Stimulated activated CD4-positive, alpha-beta T cell treated with anti-CD3 and anti-CD28 coated beads, Interleukin-4, amount 100 ng/mL, for 1 hour (primary cell): ENCODE measurements at places on chromosomes 6 and 20.
A peak's percentile ranks its signal among the peaks of the same experiment; 100 is the strongest.

DNA sequence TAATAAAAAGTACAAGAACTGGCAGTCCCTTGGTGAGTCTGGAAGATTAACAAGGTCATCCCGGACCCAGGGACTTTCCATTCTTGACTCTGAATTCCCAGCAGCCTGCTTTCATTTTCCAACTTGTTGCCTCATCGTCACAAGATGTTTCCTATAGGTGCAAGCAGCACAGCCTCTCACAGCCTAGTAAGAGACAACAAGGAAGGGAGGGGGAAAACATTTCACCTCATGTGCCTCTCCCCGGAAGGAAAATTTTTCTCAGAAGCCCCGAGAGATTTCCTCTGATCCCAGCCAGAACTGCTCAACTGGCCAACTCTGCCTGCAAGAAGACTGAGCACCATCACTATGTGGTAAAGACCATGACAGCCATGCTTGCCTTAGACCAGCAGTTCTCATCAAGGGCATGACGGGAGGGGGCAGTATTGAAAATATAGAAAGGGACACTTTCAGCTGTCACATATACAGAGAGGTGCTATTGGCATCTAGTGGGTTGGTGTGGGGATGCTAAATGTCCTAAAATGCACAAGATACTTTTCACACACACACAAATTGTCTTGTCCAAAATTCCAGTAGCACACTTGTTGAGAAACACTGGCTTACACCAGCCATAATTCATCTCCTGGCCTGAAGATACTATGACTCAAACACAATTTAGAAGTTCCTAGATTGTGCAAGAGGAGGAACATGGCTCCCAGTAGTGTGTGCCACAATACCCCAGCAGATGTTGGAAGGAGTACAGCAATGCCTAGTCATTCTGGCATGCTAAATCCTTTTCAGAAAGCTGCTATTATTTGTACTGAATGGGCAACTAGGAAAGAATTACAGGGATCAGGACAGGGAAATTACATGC is 10.8 kb upstream of the WTAP start:
- no peak for DNase-seq

DNA sequence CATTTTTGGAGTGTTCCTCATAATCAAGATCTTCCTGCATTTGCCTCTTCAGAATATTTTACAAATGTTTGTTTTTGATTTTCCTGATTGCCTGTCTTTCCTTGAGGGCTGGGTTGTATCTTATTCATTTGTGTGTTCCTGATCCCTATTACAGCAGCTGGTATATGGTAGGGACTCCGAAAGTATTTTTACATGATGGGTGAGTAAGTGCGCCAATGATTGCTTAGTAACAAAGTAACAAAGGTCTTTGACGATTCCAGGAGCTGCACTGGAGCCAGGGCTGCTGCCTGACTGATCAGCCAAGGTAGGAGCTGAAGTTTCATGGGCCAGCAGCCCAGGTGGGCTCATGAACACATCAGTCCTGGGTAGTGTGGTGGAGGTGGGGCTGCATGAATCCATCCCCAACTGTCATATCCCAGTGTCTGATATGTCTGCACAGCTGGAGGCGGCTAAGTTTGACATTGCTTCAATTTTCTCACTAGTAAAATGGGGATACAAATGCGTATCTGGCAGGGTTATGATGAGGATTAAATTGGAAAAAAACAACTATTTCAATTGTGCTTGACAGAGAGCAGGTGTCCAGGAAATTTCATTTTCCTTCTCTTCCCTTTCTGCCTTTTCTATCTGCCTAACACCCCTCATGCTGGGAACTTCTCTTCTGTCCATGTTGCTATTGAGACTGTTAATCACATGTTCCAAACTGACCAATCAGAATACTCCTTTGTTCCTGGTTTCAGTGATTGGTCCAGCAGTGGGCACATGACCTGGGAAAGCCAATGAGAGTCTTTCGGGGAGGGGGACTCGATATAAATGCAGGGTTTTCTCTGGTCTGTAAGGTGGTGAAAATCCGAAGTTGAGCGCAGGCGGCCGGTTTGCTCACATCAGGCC is 90.7 kb downstream of the CDH26 start:
- DNase-seq: no peak

- DNase-seq: no peak
These were observed 11.5 kb upstream of the FOXO3 start for GRCh38 chr6:108549241-108549640.

DNA sequence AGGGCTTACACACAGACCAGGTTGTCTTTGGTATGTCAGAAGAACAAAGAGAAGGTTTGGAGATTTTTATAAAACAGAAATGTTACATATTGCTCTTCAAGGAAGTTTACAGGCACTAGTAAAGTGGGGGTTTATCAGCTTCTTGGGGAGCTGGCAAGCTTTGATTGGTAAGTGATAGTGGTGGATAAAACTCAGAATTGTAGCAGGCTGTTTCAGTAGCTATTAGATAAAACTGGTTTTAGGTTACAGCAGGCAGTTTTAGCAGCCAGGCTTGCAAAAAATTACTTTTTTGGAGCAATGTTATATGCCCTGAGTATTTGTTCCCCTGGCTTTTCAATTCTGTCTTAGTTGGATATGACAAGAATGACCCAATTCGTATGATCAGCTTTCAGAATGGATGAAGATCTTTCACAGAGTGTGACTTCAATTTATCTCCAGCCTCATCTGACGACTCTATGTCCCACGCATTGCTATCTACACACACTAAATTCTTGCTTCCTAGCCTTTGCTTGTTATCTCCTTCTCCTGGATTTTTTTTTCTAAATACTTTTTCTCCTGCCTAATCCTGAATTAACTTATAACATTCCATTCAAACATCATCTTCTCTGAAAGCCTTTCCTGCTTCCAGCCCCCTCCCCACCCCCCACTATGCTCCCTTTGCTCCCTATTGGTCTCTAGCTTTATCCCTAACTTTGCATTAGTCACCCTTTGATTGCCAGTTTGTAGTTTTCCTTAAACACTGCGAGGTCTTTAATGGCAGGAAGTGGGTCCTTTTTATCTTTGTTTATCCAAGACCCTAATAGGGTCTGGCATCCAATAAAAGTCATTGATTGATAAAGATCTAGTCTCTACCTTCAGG is 1.0 kb upstream of the TOMM34 start:
- no peak for DNase-seq

DNA sequence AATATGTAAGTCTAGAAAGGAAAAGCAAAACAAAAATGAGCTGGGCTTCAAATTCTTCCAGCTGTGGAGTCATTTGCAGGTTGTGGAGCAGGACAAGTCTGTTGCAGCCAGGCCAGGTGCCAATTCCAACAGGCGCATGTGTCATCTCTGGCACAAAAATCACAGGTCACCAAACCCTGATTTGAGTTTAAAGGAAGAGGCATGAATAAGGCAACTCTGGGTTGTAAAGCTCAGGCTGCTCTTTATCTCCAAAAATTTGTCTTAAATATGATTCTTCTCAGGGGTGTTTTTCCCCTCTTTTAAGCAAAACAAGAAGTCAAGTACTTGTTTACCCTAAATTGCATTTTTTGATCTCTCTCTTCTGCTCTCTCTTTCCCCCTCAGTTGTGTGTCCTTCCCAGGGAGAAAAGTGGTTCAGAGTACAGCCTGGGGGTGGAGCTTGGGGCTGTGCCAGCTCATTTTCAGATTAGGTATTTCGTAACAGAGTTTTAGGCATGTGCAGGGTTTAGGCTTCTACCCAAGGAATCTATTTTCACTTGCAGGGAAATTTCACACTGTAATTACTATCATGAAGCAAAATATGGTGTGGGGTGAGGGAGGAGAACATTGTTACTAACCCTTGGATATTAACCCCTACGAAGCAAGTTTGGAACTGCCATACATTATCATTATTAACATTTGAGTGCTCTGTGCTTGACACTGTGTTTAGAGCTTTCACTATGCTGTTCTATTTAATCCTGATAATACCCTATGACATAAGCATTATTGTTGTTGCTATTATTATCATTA is 8.3 kb upstream of the NCOA3 start:
- peak; percentile 72 for DNase-seq

- no peak for DNase-seq
These were observed 69.3 kb upstream of the EYS start for GRCh38 chr6:65776332-65776731.

GRCh38 chr6:125188037-125188436 is 34.5 kb downstream of the TPD52L1 start:
- DNase-seq: no peak

- DNase-seq: no peak
These were observed 18.1 kb downstream of the PPP1R3G start for GRCh38 chr6:5103250-5103649.

DNA sequence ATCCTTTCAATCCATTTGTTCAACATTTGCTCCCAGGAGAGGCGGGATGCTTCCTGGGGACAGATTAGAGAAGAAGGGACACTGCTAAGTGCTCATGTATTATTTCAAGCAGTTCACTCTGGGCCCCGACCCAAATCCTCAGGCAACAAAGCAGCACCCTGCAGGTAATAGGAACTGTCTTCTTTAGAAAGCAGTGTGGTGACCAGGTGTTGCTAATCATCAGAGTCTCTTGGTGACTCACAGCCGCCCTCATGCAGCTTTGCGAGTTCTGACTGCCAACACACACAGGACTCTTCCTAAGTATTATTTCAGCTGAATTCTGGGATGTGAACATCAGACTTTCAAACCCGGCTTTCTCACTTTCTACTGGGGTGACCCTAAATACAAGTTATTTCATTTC is 356.4 kb downstream of the PRKN start:
- DNase-seq: no peak

DNA sequence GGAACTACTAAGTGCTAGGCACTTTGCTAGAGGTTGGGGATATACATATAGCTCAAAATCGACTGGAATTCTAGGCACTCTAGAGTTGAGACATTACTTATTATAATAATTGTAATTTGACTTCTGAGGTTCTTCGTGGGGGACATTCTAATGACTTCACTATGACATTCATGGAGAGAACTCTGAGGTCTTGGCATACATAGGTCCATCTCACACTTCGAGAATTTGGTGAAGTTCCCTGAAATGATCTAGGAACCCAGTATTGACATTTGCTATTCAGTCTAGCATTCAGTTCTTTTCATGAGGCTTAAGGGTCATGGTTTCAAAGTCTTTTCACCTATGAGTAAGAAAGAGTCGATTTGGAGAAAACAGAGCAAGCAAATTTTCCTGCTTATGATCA is 446.6 kb upstream of the JAG1 start:
- no peak for DNase-seq

GRCh38 chr6:92369309-92369708 is 1050.0 kb downstream of the EPHA7 start:
- no peak for DNase-seq

DNA sequence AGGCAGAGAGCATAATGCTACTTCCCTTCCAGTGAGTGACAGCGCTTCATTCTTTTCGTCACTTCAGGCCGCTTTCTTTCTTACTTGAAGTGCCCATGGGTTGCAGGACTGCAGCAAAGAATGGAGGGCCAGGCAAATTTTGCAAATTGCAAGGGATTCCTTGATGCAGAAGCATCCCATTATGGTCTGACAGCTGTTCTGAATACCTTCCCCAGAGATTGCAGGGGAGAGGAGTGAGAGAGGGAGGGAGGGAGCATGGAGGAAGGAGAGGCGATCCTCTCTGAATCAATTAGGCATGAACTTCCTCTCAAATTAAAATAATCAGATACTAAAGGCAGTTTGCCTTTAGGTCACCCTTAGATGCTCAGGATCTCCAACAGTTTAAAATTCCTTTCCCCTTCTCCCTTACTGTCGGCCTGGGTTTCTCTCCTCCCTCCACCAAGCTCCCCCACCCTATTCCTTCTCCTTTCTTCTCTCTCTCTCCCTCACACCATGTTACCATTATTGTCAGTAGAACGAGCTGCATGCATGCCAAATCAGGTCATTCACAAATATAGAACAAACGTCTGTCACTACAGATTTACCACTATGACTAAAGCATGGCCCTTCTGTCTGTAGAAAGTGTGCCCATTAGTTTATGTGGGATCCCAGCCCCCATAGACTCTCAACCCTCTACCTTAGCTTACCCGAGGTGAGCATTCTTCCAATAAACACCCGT is 289.2 kb downstream of the CD83 start:
- DNase-seq: no peak

DNA sequence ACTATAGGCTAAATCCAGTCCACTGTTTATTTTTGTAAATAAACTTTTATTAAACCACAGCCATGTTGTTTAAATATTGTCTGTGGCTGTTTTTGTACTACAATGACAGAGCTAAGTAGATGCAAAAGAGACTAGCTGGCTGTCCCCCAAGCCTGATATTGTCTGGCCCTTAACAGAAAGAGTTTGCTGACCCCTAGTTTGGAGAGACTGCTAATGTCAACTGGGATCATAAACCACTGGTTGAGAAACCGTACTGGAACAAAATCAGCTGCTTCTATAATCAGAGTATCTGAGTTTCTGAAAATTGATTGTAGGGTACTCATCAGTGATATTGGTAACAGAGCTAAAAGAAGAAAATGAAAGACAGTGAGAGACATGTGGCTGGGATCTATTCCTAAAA is 102.6 kb upstream of the FAM184A start:
- DNase-seq: no peak

DNA sequence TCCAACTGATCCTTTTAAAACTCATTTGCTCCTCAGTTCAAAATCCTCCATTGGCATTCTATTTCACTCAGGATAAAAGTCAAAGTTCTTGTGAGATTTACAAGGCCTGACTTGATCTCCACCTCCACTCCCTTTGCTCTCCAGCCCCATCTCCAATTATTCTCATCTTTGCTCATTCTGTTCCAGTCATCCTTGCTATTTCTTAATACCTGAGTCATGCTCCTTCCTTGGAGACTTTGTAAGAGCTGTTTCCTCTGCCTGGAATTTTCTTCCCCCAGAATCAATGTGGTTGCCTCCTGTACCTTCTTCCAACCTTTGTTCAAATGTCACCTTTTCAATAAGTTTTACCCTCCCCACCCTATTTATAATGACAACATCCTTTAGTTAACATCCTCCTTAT is 373.5 kb downstream of the HTR1B start:
- DNase-seq: no peak

DNA sequence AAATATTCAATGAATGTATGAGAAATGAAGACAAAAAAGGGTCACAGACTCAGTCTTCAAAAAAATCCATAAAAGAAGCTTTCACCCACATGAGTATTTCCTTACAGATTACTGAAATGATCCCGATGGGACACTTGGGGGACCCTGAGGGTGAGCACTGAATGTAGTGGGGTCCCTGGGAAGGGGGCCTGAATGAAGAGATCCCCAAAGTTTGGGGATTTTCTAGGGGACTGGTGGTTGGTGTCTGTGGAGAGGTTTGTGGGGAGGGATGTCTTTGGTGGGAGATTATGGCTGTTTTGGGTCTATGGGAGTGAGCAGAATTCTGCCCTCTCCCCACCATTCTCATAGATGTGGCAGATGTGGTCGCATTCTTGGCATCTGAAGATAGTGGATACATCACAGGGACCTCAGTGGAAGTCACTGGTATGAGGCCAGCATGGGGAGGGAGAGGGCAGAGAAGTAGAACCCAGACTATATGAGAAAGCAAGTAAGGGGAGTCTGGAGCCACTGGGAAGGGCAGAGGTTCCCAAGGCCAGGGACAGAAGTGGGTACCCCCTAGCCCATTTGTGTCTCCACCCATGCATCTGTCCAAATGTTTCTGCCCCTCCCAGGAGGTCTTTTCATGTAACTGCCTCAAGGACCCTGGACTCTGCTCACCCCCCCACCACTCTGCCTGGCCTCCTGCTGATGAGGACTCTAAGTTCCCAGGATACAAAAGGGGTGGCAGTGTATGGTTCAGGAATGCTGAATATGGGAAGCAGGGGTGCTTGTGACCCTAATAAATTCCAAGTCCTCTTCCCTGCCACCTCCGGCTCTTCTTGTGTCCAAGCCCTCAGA is 1.8 kb downstream of the HSD17B8 start:
- DNase-seq: no peak
